Naive thymus-derived CD4-positive, alpha-beta T cell (primary cell): ENCODE measurements at places on chromosomes 1 and 21. TPM values are rescaled to one million over a fixed set of nuclear protein-coding genes. Genes with fewer than 3 reads are reported as not detected.

GRCh38 chr1:57258557-57259325, 165.1 kb downstream of the DAB1 start:
- H3K36me3 ChIP-seq: no peaks in the 10 kb centered on the region
- no peak overlapping the region for H3K27ac ChIP-seq
- H3K4me3 ChIP-seq: no peak overlapping the region
- H3K4me1 ChIP-seq: no peaks in the 10 kb centered on the region
- H3K27me3 ChIP-seq: no peaks in the 10 kb centered on the region
- DNase-seq: no peak

The NTMT2 gene
- total RNA-seq: not detected

DNA sequence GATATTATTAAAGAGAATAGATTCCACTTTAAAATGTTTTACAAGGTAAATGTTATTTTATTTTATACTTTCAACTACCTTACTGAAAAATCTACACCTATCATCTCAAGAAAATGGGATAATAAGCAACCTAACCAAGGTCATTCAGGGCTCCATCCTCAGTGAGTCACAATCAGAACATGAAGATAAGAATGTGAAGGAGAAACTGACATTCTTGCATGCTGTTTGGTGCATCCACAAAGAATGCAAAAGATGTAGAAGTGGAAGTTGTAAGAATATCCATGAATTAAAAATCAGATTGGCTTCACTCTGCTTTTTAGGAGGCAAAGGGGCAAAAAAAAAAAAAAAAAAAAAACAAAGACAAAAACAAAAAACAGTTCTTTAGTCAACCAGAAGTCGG, 6.5 kb downstream of the WARS2 start:
- H3K4me1 ChIP-seq: no peaks in the 10 kb centered on the region
- no peaks in the 10 kb centered on the region for H3K27me3 ChIP-seq
- H3K27ac ChIP-seq: no peak overlapping the region

GRCh38 chr1:52659356-52659755, 26.4 kb downstream of the SHISAL2A start:
- H3K36me3 ChIP-seq: peaks cover 35% of the 10 kb centered on the region
- H3K27ac ChIP-seq: no peak overlapping the region
- H3K4me1 ChIP-seq: no peaks in the 10 kb centered on the region
- no peaks in the 10 kb centered on the region for H3K27me3 ChIP-seq
- H3K4me3 ChIP-seq: no peak overlapping the region

The MTARC1 gene
- total RNA-seq: 1.1 TPM

DNA sequence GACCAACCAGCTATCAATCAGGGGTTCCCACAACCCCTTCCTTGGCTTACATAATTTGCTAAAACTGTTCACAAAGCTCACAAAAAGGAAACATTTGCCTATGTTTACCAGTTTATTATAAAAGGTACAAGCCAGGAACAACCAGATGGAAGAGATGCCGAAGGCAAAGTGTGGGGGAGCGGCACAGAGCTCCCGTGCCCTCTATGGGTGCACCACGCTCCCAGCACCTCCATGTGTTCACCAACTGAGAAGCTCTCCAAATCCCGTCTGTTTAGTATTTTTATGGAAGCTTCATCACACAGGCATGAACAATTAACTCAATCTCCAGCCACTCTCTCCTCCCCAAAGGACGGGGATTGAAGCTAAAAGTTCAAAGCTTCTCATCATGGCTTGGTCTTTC, 32.9 kb downstream of the PSMG1 start:
- no peak overlapping the region for H3K27ac ChIP-seq
- no peaks in the 10 kb centered on the region for H3K36me3 ChIP-seq
- H3K4me1 ChIP-seq: no peaks in the 10 kb centered on the region
- H3K27me3 ChIP-seq: no peaks in the 10 kb centered on the region
- H3K4me3 ChIP-seq: no peak overlapping the region

- H3K27ac ChIP-seq: no peak overlapping the region
- H3K4me3 ChIP-seq: no peak overlapping the region
- no peaks in the 10 kb centered on the region for H3K27me3 ChIP-seq
- H3K4me1 ChIP-seq: peaks cover 11% of the 10 kb centered on the region
These were observed 13.9 kb upstream of the ATF3 start for GRCh38 chr1:212594640-212595039.

GRCh38 chr1:180881806-180882509, 30.7 kb upstream of the KIAA1614 start:
- H3K27me3 ChIP-seq: no peaks in the 10 kb centered on the region
- no peak overlapping the region for H3K4me3 ChIP-seq
- H3K27ac ChIP-seq: no peak overlapping the region
- no peak for DNase-seq
- H3K36me3 ChIP-seq: peaks cover 15% of the 10 kb centered on the region

- H3K4me1 ChIP-seq: no peaks in the 10 kb centered on the region
- H3K4me3 ChIP-seq: no peak overlapping the region
- H3K27ac ChIP-seq: no peak overlapping the region
- H3K27me3 ChIP-seq: no peaks in the 10 kb centered on the region
- H3K36me3 ChIP-seq: no peaks in the 10 kb centered on the region
- DNase-seq: no peak
These were observed 117.3 kb upstream of the MARK1 start for GRCh38 chr1:220410611-220411010.

The GNL2 gene
- 57.8 TPM for total RNA-seq

The CHIA gene
- not detected for total RNA-seq

GRCh38 chr1:229195246-229195645, 75.7 kb upstream of the RAB4A start:
- no peaks in the 10 kb centered on the region for H3K36me3 ChIP-seq
- H3K4me3 ChIP-seq: no peak overlapping the region
- no peak for DNase-seq
- H3K27ac ChIP-seq: no peak overlapping the region
- no peaks in the 10 kb centered on the region for H3K27me3 ChIP-seq
- H3K4me1 ChIP-seq: peaks cover 16% of the 10 kb centered on the region

The MCM3AP gene
- total RNA-seq: 112 and 121 TPM in 2 replicates

The SLC45A1 gene
- 0.15 and 0.18 TPM in 2 replicates for total RNA-seq

DNA sequence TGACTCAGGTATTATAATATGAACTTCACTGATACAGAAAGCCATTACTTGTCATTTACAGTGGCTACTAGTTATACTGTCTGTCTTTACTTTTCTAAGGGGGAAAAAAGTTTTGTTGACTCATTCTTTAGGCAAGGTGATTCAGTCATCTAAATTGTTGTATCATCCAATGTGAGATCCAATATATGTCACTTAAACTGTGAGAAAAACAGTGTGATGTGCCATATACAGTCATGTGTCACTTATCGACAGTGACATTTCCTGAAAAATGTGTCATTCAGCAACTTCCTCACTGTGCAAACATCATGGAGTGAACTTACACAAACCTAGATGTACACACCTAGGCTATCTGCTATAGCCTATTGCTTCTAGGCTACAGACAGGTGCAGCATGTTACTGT, 57.6 kb downstream of the KCNK2 start:
- no peak for DNase-seq
- no peaks in the 10 kb centered on the region for H3K4me1 ChIP-seq
- H3K36me3 ChIP-seq: no peaks in the 10 kb centered on the region
- H3K27me3 ChIP-seq: no peaks in the 10 kb centered on the region

DNA sequence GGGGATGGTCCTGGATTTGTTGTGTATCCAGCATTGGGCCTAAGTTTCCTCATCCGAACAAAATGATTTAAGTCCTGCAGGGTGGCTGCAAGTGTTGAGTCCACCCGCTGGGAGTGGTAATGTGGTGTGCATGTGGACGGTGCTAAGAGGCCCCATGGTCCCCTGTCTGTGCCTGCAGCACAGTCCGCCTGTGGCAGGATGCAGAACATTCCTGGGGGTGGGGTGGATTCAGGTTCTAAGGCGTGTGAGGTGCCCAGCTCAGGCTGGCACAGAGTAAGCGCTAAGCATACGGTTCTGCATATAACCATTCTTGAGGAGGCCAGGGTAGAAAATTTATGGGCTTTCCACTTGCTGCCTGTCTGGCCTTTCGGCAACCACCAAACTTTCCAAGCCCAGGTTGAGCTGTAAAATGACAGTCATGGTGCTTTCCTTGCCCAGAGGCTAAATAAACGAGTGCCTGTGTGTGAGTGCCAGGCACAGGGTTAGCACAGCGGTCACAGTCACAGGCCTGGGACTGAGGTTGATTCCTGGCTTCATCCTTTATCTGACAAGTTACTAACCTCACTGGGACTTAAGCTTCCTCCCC, 30.7 kb downstream of the SLC2A1 start:
- H3K4me3 ChIP-seq: no peak overlapping the region
- peaks cover 28% of the 10 kb centered on the region for H3K36me3 ChIP-seq
- peaks cover 43% of the 10 kb centered on the region for H3K4me1 ChIP-seq
- H3K27ac ChIP-seq: no peak overlapping the region
- no peak for DNase-seq

DNA sequence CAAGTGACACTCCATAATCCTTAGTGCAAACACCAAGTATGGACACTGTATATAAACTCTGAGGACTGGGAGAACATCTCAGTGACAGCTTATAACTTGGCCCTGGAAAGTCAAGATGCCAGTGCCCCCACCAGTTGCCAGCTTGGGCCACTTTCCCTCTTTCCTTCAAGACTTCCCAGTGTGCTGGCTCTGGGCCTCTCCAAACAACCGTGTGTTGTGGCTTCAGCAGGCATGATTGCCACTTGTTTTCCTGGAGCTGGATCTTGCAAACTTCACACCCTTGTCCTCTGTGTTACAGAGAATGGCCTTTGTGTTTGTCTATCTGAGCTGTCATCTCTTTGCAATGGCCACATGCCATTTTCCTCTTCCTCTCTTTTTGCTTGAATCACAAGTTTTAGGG, 37.0 kb downstream of the CCDC185 start:
- H3K27me3 ChIP-seq: no peaks in the 10 kb centered on the region
- H3K4me3 ChIP-seq: no peak overlapping the region
- DNase-seq: no peak

The NID1 gene
- 0.13 TPM for total RNA-seq

The SYNJ1 gene
- 21.5 TPM for total RNA-seq

The RGSL1 gene
- total RNA-seq: not detected

DNA sequence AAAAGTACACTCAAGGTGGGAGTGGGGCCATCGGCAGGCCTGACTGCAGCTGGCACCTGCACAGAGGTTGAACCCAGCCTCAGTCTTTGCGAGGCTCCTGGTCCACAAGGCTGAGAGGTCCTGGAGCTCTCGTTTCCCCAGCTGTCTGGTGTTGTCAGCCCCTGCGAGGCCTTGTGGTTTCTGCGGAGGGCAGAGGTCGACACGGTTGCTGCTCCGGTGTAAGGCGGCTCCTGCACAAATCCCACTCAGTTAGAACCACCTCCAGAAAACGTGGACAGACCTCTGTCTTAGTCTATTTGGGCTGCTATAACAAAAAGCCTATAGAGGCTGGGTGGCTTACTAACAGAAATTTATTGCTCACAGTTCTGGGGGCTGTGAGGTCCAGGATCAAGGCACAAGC, 5.8 kb downstream of the KIAA1614 start:
- no peaks in the 10 kb centered on the region for H3K27me3 ChIP-seq
- H3K4me1 ChIP-seq: no peaks in the 10 kb centered on the region
- no peaks in the 10 kb centered on the region for H3K36me3 ChIP-seq
- H3K4me3 ChIP-seq: no peak overlapping the region

- no peaks in the 10 kb centered on the region for H3K4me1 ChIP-seq
- DNase-seq: no peak
- H3K27ac ChIP-seq: no peak overlapping the region
These were observed 786.6 kb downstream of the ADGRL2 start for GRCh38 chr1:82587371-82587770.

GRCh38 chr21:39221282-39221996, 38.2 kb upstream of the PSMG1 start:
- H3K36me3 ChIP-seq: no peaks in the 10 kb centered on the region
- H3K27me3 ChIP-seq: no peaks in the 10 kb centered on the region
- no peak overlapping the region for H3K4me3 ChIP-seq

The MYBPH gene
- not detected for total RNA-seq

The OR2T35 gene
- total RNA-seq: not detected

- no peaks in the 10 kb centered on the region for H3K36me3 ChIP-seq
- no peak for DNase-seq
- H3K4me3 ChIP-seq: no peak overlapping the region
- H3K27ac ChIP-seq: no peak overlapping the region
These were observed 19.7 kb downstream of the VASH2 start for GRCh38 chr1:212970085-212970484.

GRCh38 chr1:240682859-240683242, 70.9 kb upstream of the GREM2 start:
- no peak for DNase-seq
- H3K4me3 ChIP-seq: no peak overlapping the region
- no peaks in the 10 kb centered on the region for H3K36me3 ChIP-seq
- no peaks in the 10 kb centered on the region for H3K4me1 ChIP-seq
- H3K27me3 ChIP-seq: no peaks in the 10 kb centered on the region

GRCh38 chr21:27795418-27795817, 828.5 kb upstream of the ADAMTS5 start:
- H3K4me3 ChIP-seq: no peak overlapping the region
- no peak overlapping the region for H3K27ac ChIP-seq
- DNase-seq: no peak
- H3K27me3 ChIP-seq: no peaks in the 10 kb centered on the region
- H3K4me1 ChIP-seq: no peaks in the 10 kb centered on the region

The PRR9 gene
- total RNA-seq: not detected
